ENCODE measurements at places on chromosomes 16 and 17. TPM values are rescaled to one million over a fixed set of nuclear protein-coding genes. Genes with fewer than 3 reads are reported as not detected.

GRCh38 chr16:53281280-53281679 lies 153.0 kb upstream of the RBL2 start:
- no peak for DNase-seq

Gene TLCD2
- 4.2 TPM for total RNA-seq

- no peak for DNase-seq
Observed at GRCh38 chr17:2061441-2061958, 6.6 kb downstream of the HIC1 start.

DNA sequence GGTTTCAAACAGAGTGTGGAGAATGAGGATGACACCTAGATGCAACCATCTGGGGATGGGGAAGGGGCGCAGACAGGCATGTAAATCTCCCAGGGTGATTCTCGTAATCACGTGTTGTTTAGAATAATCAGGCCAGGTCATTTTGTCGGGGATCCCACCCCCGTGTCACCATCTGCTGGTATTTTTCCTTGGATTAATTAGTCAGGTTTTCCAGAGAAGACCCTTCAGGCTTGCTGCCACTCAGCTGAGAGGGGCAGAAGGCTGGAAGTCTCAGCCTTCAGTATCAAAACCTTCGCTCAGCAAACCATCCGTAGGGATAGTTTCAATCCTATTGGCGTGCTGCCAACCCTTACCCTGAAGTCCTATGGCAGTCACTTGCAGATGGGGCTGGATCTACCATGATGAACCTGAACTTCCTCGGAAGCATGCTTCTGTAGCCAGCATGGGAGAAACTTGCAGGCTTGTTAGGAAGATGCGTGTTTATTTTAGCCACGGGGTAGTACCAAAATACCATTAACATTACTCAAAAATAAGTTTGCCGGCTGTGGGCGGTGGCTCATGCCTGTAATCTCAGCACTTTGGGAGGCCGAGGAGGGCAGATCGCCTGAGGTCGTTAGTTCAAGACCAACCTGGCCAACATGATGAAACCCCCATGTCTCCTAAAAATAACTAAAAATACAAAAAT lies 7.5 kb upstream of the ADCY9 start:
- DNase-seq = no peak

GRCh38 chr16:49556249-49556605 lies 182.6 kb downstream of the C16orf78 start:
- DNase-seq = no peak

- no peak for DNase-seq
Observed at GRCh38 chr16:369866-370436, 387 bp downstream of the MRPL28 start.

GRCh38 chr16:53605356-53605755 lies 98.3 kb downstream of the RPGRIP1L start:
- DNase-seq = no peak

GRCh38 chr17:68600067-68600930 lies 868 bp downstream of the FAM20A start:
- DNase-seq = no peak

Gene ARL5C
- not detected for total RNA-seq

Gene CACNG1
- not detected for total RNA-seq

GRCh38 chr16:84032458-84033178 lies 10.0 kb downstream of the SLC38A8 start:
- no peak for DNase-seq

DNA sequence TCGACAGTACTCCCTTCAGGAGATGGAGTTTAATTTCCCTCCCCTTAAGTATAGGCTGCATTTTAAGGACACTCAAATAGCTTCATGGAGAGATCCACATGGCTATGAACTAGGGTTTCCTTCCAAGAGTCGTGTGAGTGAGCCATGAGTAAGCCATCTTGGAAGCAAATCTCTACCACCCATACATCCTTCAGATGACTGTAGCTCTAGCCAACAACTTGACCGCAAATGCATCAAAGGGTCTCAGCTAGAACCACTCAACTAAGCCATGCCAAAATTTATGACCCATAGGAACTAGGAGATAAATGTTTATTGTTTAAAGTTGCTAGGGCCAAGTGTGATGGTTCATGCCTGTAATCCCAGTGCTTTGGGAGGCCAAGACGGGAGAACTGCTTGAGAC lies 43.4 kb downstream of the METTL16 start:
- DNase-seq = no peak

Gene CANT1
- total RNA-seq = 67.9 TPM

Measured in A673 (cell line).